ENCODE measurements at places on chromosomes 3 and 15. TPM values are rescaled to one million over a fixed set of nuclear protein-coding genes. Genes with fewer than 3 reads are reported as not detected.

UROC1 gene
- total RNA-seq, result not detected

IGF2BP2 gene
- 40.1 TPM for total RNA-seq

CCDC39 gene
- not detected for total RNA-seq

PXK gene
- 18.4 TPM for total RNA-seq

ADAMTSL3 gene
- total RNA-seq, result 0.10 TPM

GOLGA6L9 gene
- total RNA-seq, result 1.4 TPM

MFSD1 gene
- 42.5 TPM for total RNA-seq

GNAT1 gene
- not detected for total RNA-seq

STX19 gene
- not detected for total RNA-seq

NOX5 gene
- total RNA-seq, result not detected
